ENCODE measurements at places on chromosomes 7 and 10.

DNA sequence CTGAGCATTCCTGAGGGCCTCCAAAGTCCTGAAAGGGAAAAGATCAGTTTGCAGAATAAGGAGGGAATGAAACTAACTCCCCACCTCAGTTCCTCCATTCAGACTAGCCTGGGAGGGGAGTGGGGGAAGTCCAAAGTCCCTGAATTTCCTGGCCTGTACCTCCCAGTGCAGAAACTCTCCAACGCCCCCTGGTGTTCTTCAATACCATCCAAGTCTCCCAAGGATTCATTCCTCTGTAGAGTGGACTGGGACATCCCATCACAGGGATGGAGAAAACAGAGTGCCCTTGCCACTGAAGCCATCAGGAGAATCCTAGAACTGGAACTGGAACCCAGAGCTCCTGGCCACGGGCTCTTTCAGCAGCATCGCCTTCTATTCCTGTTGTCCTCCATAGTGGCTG lies 1.6 kb upstream of the COL13A1 start:
- DNase-seq: peak; percentile 57

GRCh38 chr10:77699080-77699645 lies 61.6 kb upstream of the KCNMA1 start:
- DNase-seq: no peak

- peak; percentile 49 for DNase-seq
Observed at GRCh38 chr10:5447611-5448071, 35.3 kb downstream of the NET1 start.

- peak; percentile 63 for DNase-seq
Observed at GRCh38 chr7:143003393-143004051, 23.4 kb downstream of the OR9A2 start.

GRCh38 chr7:97479740-97480290 lies 252.1 kb upstream of the TAC1 start:
- no peak for DNase-seq

- DNase-seq: no peak
Observed at GRCh38 chr10:113023017-113023416, 73.0 kb downstream of the TCF7L2 start.

- no peak for DNase-seq
Observed at GRCh38 chr10:30417301-30417700, 16.7 kb upstream of the MAP3K8 start.
